NCI-H1930 (cell line): ENCODE measurements at places on chromosomes 7 and 10.
A peak's percentile ranks its signal among the peaks of the same experiment; 100 is the strongest.

- DNase-seq = no peak
These were observed 229.7 kb downstream of the GRID1 start for GRCh38 chr10:86136934-86137333.

GRCh38 chr10:51246156-51246555 is 171.9 kb downstream of the PRKG1 start:
- DNase-seq = no peak

GRCh38 chr7:92904244-92905131 is 68.1 kb upstream of the CDK6 start:
- no peak for DNase-seq

DNA sequence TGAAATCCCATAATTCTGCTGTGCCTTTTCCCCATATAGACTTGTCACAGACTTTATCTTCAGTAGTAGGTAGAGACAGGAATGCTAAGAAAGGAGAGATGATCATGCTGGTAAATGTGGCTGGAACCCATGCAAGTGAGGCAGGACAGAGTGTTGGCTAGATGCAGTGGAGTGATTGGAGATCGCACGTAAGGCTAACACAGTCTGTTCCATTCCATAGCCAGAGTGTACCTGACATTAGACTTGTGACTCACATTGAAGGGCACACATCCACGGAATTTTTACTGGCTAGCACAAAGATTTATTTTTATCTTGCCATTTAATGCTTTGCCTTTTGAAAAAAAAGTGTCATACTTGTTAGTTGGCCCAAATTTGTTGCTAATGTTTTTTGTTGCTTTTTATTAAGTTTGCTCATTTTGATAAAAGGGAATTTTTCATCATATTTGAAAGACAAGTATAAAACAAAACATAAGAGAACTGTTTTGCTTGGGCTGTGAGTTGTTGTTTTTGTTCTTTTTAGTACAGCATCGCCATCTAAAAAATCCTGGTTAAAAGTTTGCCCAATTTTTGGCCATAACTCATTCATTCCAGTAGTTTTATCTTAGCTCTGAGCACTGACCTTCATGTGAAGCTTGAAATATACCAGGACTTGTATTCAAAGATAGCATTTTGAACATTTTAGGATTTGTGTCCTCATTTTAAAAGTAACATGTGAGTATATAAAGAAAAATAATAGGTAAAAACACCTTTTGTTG is 81.0 kb downstream of the CPED1 start:
- DNase-seq = no peak

- no peak for DNase-seq
These were observed 141.5 kb upstream of the NPVF start for GRCh38 chr7:25369786-25370185.

GRCh38 chr10:70368774-70369482 is 13.5 kb downstream of the LRRC20 start:
- DNase-seq = no peak

GRCh38 chr7:128954830-128955802 is 17.4 kb downstream of the IRF5 start:
- DNase-seq = no peak

DNA sequence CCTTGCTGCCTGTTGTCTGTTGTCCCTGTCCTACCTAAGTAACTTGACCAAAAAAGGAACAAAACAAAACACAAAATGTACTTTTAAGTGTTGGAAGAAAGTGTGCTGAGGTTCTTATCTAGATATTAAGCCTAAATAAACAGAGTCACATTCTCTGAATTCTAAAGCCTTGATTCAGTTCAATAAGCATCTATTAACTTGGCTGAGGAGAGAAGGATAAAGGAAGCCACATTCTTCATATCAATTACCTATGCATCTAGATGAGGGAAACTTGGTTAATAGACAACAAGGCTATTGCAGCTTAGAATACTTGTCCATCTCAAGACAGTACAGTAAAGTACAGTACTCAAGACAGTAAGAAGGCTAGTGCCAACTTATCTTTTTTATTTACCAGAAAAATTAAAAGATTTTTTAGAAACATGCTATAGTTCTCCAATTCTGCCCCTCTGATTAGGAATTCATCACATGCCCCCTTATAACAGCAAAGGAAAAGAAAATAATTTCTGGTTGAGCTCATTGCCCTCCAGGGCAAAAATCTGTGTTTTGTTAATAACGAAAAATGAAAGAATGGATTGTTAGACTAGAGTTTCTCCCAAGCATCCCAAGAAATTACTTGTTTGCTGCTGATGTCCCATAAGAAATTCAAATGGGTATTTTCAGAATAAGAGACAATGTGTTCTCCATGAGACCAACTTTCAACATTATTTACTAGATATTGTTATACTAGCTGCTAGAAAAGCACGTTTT is 546.5 kb upstream of the SEMA3D start:
- DNase-seq = no peak

- DNase-seq = no peak
These were observed 148.5 kb downstream of the MAPK8 start for GRCh38 chr10:48455055-48455391.

DNA sequence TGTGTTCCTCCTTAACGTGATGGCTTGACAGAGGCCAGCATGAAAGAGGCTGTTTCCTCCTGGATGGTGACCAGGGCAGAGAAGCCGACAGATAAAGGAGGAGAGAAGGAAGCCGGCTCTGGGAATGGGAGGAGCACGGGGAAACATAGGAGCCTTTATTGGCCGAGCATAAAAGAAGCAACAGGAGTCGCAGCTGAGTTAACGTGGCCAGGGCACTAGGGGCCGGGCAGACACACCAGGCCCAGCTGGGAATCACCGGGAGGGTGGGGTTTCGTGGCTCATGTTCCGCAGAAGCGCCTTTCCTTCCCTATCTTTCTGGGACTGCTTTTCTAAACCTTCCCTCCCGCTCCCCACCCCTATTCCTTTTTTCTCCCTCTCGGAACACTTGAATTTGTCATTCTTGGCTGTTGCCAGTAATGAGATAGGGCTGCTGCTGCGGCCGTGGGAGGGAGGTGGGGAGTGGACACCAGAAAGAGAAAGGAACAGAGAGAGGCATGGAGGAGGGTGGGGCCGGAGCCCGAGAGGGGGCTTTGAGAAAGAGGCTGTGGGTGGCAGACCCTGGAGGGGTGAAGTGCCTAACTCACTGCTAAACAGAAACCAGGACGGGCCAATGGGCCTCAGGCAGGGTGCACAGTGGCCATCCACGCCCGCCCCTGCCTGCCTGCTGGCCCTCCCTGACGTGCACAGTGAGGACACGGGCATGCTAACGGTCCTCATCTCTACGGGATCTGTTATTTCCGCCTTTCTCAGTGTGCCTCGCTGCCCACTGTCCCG is 65.2 kb downstream of the COL13A1 start:
- no peak for DNase-seq

GRCh38 chr7:156954941-156955340 is 5.4 kb downstream of the NOM1 start:
- DNase-seq = no peak

DNA sequence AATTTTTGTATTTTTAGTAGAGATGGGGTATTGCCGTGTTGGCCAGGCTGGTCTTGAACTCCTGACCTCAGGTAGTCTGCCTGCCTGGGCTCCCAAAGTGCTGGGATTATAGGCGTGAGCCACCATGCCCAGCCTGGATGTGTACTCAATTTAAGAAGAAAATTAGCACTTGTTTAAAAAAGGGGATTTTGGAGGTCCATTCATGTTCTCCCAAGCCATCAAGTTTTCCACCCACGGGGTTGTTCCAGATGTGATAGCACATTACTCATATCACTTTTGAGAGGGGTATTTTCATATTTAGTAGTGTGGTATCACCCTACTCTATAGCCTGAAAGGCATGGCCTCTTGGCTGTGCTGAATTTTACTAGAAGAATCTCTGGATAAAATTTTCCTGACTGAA is 10.5 kb upstream of the SLC26A3 start:
- DNase-seq = no peak

- peak; percentile 27 for DNase-seq
These were observed 223.2 kb downstream of the ELMO1 start for GRCh38 chr7:37225285-37225969.

DNA sequence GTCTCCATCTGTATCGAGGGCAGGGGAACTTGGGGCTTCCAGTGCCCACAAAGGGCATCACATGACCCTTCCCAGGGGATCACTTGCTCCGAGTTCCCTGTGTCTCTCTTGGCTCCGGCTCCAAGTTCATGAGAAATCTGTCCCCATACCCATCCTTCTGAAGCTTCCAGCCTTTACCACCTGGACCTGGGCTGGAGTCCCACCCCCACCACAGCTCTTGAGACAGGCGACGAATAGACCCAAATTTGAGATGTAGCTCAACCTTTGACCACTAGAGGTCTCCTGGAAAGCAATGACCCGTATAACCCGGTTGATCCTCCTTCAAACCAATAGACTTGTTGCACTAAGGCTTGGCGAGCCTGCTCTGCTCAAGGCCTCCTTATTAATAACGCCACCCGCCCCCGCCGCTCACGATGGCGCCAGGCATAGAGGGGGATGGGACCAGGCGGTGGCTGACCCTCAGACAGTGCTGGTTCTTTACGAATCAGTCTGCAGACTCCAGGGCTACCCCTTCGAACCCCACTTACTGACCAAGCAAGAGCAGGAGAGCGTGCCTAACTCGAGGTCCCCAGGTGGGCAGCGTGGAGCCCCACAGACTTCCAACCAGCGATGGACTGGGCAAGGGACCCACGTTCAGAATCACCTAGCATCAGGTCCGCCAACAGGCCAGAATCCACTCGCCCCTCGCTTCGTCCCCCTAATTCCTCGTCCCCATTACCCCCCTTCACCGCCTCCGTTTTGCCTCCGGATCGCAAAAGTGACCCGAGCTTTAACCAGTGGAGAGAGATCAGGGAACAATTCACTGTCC is 4.4 kb upstream of the ARID5B start:
- peak; percentile 26 for DNase-seq

DNA sequence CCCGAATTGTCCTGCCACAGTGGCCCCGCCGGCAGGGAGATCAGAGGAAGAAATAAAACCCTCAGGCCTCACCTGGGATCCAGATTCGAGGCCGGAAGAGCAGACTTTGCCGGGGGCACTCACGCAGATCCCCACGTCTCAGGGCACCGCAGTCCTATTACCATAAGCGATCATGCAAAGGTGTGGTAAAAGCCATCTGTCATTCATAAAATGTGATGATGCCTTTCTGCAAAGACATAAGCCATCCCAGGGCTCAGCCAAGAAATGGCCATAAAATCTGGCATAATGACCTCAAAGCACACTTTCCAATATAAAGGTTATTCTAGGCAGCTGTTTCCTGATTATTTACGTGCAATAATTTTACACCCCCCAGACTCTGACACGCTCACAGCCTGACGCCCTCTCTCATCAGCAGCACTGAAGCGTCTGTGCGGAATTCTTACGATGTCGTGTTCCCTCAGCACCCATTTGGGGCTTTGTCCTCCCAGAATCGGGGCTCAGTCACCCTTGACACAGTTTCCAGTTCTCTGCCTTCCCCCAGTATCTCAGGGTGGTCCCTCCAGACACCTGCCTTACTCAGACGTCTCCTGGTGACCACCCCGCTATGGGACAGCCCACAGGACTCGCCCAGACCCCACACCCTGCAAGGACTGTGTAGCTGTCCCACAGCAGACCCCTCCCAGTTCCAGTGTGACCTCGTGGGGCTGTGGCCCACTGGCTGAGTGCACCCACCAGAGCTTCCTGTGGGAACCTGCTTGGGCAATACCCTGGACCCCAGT is 74.3 kb upstream of the FAM20C start:
- no peak for DNase-seq

GRCh38 chr10:112243713-112244112 is 39.5 kb upstream of the TECTB start:
- DNase-seq = no peak

GRCh38 chr7:140607441-140607989 is 33.1 kb downstream of the DENND2A start:
- no peak for DNase-seq

DNA sequence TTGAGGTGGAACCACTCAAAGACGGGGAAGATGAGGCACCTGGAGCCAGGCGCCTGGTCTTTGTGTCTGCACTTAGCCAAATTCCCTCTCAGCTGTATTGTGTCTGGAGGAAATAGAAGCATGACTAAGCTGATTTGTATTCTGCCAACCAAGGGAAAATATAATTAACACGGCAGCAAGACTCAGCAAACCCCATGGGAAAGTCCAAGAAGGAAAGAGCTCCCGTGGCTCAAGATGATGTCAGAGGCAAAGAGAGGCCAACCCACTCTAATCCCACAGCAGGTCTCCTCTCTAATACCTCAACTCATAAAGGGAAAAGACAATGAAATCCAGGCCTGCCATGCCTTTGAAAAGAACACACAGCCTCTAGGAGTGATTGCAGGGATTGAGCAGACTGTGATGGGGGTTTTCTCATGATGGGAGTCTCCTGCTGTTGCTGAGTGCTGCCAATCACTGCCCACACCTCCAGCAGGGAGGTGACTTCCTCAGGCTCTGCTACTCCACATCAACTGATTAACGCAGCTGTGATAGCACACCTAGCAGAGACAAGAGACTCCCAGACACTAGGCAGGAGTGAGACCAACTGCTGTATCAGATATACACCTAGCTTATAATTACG is 255.5 kb upstream of the C7orf33 start:
- DNase-seq = no peak

GRCh38 chr10:116444527-116445142 is 17.0 kb downstream of the PNLIPRP3 start:
- DNase-seq = peak; percentile 4

DNA sequence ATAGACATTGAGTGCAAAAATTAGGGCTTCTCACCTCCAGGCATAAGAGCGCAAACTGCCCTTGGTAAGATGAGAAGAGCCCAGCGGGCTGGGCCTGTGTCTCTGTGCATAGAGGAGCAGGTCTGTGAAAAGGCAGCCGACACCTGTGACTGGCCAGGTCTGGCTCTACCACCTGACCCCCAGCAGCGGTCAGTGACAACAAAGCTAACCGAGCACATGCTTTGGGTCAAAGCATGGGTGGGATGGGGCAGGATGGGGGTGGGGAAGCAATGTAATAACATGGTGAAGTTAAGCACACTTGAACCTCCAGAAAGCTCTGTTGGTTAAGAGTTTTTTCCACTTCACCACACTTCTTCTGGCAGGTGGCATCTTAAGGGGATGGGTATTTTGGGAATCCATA is 29.3 kb downstream of the CYTH3 start:
- DNase-seq = no peak
